ENCODE measurements at places on chromosomes 6 and 20. TPM values are rescaled to one million over a fixed set of nuclear protein-coding genes. Genes with fewer than 3 reads are reported as not detected.

GRCh38 chr20:21077809-21078345 lies 28.3 kb downstream of the LINC00237 start:
- DNase-seq = no peak

- DNase-seq = no peak
These were observed 9.1 kb downstream of the EBF4 start for GRCh38 chr20:2701671-2702081.

DNA sequence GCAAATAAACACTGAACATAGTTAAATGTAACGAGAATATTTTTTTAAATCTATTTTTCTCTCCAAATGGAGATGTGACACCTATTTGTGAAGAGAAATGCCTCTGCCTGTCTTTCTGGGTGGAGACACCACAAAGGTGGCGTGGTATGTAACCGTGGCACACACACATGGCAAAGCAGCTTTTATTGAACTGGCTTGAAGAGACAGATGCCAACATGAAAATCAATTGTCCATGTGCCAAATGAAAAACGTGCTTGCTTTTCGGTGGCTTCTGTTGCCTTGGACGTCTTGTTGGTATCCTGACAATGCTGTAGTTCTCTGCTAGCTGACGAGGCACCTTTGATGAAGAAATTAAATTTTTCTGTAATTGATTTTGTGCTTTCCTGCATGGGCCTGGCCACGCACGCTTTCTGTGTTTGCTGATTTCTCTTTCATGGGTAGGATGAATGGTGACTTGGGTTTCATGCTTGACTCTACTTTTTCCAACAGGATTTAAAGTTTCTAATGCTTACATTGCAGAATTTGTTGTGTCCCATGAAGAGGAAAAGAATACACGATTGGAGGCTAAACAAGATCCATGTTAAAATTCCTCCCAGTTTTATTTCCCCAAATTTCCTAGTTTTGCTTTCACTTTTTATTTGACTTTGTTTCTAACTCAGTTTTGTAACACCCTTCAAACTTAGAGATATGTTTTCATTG lies 202.6 kb downstream of the TMEM242 start:
- no peak for DNase-seq

DNA sequence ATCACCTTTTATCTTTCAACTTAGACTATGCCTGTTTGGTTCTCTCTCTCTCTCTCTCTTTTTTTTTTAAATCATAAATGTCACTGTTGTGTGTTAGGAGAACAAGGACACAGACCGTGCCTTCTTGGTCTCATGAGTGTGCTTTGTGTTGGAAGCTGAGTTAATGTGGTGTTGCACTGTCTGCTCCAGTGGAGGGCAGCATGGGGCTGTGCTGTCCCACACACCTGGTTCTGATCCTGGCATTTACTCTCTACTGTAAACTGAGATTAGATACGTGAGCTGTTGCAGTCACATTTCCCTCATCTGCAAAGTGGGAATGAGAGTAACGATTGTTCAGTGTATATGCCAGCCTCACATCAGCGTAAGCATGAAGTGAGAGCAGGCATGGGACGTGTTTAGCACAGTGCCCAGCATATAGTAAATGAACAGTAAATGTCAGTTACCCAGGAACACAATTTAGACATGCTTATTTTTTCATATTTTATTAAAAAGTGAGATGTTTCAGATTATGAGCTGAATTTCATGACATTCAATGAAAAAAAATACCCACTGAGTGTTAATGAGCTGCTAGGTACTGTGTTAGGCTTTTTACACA lies 161.1 kb downstream of the FARS2 start:
- DNase-seq = peak; percentile 40

GRCh38 chr20:35603695-35604448 lies 11.8 kb upstream of the SPAG4 start:
- no peak for DNase-seq

DNA sequence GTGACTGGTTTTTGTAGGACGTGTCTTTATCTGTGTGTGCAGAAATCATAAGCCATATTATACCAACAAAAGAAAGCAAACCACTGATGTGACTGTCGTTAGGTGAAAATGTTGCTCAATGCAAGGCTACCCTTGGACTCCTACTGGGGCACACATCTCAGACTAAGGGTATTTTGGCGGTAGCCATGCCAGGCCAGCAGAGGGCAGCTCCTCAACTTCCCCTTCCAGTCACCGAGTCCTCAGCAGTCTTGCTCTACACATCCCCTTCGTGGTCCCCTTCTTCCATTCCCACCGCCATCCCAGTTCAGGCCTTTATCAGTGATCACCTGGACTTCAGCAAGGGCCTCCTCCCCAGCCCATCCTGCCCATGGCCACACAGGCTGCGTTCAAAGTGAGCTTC lies 113.7 kb upstream of the GGTLC1 start:
- DNase-seq = no peak

GRCh38 chr6:32149932-32150870 lies 1.5 kb downstream of the PRRT1 start:
- no peak for DNase-seq

DNA sequence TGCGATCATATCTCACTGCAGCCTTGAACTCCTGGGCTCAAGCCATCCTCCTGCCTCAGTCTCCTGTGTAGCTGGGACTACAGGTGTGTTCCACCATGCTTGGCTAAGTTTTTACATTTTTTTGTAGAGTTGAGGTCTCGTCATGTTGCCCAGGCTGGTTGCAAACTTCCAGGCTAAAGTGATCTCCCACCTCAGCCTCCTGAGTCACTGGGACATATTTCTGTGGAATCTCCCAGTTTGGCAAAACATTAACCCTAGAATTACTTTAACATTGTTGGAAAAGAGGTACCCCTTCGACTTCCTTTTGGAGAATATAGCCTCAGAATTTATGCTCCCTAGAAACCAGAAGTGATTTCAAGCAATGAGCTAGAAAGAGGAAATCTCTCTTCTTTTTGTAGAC lies 57.2 kb downstream of the SHLD1 start:
- DNase-seq = no peak

DNA sequence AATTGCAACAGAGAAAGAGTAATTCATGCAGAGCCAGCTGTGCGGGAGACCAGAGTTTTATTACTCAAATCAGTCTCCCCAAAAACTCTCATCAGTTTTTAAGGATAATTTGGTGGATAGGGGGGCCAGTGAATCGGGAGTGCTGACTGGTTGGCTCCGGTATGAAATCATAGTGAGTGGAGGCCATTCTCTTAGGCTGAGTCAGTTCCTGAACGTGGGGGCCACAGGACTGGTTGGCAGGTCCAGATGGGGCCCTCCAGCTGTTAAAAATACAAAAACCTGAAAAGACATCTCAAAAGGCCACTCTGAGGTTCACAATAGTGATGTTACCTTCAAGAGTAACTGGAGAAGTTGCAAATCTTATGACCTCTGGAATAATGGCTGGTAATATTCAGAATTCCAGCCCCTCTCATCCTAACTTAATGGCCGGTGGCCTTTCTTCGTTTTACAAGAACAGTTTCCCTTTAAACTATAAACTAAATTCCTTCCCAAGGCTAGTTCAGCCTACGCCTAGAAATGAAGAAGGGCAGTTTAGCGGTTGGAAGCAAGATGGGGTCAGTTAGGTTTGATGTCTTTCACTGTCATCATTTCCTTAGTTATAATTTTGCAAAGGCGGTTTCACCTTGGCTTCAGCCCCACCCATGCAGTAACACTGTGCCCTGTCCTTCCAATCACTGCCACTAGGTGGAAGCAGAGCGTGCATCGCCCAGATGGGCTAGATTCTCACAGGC lies 6.8 kb upstream of the MICA start:
- peak; percentile 80 for DNase-seq

DNA sequence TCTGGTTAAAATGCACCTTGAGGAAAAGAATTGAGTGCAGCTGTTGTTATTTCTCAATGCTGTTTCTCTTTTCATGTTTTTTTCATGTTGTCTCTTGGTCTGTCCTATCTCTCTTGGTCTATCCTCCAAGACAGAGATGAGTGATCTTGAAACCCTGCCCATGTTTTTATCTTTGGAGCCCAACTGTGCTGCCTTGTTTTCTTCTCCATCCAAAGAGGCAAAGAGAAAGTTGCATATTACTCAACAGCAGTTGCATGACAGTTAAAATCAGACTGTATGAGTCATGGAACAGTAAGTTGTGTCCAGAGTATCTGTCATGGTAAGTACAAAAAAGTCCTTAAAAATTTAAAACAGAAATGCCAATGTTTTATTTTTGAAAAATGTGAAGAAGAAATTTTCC lies 26.2 kb downstream of the BCAS1 start:
- no peak for DNase-seq

- no peak for DNase-seq
These were observed 454.3 kb downstream of the BTBD3 start for GRCh38 chr20:12371990-12372389.

DNA sequence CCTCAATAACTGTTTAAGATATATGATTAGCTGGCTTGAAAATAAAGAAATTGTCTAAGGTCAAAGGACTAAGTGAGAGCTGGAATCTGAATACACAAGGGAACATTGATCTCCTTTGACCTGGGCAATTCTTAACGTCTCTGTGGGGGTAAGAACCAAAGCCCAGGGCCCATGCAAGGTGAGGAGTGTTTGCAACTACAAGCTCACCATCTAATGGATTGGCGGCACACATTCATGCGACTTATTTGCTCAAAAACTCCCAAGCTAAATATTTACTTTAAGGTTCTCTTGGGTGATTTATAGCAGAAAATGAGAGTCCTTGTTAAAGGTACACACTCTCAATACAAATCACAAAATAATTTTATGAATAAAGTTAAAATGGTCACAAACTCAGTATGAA lies 392.0 kb upstream of the FLRT3 start:
- no peak for DNase-seq

- no peak for DNase-seq
These were observed 81.2 kb upstream of the LOC128125822 start for GRCh38 chr6:63491119-63491518.

DNA sequence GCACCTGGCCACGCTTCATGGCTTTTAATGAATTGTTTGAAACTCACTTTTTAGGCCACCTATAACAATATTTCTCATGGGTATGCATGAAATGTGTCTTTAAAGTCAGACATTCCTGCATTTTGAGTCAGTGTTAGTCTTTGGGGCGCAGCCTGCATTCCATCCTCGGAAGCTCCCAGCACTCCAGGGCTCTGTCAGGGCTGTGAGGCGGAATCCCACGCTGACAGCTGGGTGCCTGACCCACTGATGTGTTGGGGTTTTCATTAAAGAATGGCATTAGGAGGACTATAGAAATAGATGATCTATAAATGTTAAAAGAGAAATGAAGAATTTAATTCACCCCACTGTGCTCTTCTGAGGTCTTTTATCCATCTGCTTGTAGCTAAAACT lies 16.2 kb upstream of the CLDN20 start:
- no peak for DNase-seq

DNA sequence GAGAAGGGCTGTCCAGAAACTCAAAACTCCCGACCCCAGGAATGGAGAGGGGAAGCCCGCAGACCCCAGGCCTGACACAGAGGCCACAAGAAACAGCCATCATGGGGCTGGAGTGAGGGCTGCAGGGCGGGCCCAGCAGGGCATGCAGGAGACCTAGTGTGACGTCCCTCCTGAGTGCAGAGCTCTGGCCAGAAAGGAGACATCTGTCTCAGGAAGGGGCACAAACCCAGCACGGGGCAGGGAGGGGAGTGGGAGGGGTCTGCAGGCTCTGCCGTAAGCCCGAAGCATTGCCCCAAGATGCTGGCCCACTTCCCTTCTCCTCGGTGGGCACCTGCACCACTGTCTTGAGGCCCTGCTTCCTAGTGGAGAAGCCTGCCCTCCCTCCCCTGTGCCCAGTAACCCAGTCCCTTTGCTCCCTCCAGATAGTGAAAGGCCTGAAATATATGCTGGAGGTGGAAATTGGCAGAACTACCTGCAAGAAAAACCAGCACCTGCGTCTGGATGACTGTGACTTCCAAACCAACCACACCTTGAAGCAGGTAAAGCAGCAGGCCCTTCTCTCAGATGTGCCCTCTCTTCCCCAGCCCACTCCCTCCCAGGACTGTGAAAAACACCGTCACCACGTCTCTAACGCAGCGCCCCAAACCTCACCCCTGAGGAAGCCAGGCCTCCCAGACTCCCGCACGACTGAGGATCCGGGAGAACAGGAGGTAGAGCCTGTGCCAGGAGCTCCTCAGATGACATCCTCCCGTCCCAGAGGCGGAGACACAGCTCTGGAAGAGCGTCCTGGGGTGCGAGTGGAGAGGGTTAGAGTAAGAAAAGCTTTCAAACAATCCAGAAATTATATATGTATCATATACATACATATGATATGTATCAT lies 9.7 kb downstream of the CST7 start:
- DNase-seq = no peak

DNA sequence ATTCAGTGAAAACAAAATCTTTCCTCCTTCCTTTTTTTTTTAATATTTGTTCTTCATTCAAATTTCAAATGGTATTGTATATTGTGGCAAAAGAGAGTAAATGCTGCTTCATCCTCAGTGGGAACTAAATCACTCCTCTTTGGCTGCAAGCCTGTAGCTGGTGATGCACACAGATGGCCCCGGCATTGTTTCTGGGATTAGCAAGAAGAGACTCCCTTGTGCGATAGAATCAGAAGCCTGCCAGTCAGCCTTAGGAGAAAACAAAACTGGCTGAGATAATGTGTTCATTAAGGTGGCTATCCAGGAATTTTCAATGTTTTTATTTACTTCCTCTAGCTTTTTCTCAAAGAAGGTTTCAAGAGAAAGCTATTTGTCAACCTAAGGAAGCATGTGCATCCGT lies 20.7 kb upstream of the ELOVL2 start:
- no peak for DNase-seq

DNA sequence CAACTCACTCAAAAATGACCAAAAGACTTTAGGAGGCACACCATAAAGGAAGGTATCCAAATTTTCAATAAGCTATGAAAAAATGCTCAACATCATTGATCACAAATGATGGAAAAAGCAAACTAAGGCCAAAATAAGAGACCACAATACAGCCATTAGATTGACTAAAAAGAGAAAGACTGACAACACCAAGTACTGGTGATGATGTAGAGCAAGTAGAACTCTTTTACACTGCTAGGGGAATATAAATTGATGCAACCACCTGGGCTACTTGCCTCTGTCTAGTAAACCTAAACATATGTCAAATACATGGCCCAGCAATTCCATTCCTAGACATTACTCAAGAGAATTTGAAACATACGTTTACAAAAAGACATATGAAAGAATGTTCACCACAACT lies 148.6 kb downstream of the GRM4 start:
- no peak for DNase-seq

- DNase-seq = no peak
These were observed 15.3 kb downstream of the GFOD1 start for GRCh38 chr6:13472099-13472498.

GRCh38 chr6:111685058-111685457 lies 79.4 kb upstream of the TRAF3IP2 start:
- no peak for DNase-seq

The KDM1B gene
- 10.8 TPM for total RNA-seq

The HEY2 gene
- not detected for total RNA-seq

The HDGFL1 gene
- total RNA-seq = not detected

The SFTA2 gene
- total RNA-seq = not detected

The BANF2 gene
- not detected for total RNA-seq

The LTB gene
- 1.2 TPM for total RNA-seq

The TMEM217 gene
- 6.8 TPM for total RNA-seq

The FAM110A gene
- 5.8 TPM for total RNA-seq

The E2F1 gene
- 29.6 TPM for total RNA-seq
